ENCODE measurements at places on chromosomes 4 and X.

DNA sequence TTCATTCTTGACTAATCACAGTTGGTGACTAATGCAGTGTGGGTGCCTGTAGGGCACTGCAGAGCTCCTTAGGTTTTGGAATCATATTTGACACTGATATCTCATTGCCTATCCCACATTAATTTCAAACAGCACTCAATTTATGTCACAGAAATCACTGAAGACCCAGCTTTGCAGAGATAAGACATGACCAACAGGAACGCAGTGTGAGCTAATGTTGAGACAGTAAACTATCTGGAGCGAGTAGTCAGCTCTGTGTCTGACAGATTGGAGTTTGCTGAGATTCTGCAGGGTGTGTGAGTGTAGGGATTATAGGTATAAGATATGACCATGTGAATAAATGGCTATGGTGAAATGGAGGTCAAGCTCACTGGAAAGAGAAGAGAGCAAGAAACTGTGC is 1586.1 kb upstream of the AGA start:
- DNase-seq = no peak

DNA sequence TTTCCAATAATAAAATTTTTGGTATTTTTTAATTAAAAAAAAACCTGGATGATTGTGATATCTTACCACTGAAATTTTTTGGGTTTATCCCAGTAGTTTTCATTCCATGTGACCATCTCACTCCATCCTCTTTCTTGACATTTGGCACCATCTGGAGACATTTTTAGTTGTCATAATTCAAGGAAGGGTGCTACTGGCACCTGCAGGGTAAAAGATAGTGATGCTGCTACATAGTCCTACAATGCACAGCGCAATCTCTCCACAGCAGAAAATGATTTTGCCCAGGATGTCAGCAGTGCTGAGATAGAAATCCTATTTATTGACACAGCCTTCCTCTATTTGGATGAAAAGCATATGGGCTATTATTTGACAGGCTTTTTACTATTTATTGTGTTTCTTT is 79.3 kb downstream of the RBPJ start:
- no peak for DNase-seq

- no peak for DNase-seq
These were observed 70.1 kb downstream of the INPP4B start for GRCh38 chr4:142776026-142776425.

DNA sequence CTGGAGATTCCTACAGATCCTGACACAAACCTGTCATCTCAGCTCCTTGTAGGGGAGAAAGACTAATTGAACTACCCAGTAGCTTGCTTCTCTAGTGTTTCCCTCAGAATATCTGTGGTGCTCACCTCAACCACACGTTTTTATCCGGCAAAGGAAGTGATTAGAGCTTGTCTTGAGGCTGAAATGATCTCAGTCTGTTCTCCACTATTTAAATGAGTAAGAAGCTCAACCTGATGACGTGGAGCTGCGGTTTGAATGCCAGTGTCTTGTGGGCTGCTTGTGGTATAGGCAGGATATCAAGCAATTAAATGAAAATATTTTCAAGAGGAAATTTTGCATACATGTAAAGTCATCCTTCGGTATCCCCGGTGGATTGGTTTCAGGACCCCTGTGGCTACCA is 270.2 kb downstream of the TLL1 start:
- DNase-seq = peak; percentile 13

DNA sequence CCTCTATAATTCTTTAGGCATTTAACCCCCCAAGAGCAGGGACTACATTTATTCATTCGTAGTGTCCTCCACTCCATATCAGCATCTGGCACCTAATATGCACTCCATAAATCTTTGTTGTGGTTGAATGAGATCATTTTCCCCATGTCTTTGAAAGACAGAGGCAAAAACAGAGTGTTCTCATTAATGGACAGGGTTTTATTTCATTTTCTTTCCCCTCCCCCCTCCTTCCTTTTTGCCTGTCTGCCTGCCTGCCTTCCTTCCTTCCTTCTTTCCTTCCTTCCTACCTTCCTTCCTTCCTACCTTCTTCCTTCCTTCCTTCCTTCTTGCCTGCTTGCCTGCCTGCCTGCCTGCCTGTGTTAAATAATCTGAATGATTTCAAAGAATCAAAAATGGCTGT is 83.2 kb downstream of the SHROOM3 start:
- DNase-seq = no peak

DNA sequence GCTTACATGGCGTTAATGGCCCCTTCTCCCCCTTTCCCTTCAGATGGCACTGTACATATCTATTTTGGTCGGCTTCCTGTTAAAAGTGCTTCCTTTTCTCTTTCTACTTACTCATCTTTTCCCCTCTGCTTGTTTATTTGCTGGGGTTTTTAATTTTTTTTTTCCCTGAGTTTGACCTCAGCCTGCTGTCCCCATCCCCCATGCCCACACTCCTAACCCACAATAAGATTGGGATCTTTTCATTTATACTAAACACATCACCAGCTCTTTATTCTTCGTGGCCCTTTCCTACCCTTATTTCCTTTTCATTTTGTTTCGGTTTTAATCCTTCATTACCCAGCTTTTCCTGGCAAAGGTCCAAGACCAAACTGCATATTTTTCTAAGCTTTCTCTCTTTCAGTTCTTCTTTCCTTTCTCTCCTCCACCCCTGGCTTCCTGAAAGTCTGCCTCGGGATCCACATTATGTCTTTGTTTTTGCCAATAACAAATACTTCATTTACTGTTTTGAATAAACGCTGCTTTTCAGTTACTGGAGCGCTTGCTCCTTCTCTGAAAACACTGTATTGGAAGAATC is 152.0 kb upstream of the USP9X start:
- peak; percentile 36 for DNase-seq

DNA sequence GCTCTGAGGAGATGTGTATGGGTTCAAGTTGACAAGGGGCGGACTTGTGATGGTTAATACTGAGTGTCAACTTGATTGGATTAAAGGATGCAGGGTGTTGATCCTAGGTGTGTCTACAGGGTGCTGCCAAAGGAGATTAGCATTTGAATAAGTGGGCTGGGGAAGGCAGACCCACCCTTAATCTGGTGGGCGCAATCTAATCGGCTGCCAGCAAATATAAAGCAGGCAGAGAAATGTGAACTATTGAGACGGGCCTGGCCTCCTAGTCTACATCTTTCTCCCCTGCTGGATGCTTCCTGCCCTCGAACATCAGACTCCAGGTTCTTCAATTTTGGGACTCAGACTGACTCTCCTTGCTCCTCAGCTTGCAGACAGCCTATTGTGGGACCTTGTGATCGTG is 26.7 kb upstream of the SMIM10L2A start:
- no peak for DNase-seq

DNA sequence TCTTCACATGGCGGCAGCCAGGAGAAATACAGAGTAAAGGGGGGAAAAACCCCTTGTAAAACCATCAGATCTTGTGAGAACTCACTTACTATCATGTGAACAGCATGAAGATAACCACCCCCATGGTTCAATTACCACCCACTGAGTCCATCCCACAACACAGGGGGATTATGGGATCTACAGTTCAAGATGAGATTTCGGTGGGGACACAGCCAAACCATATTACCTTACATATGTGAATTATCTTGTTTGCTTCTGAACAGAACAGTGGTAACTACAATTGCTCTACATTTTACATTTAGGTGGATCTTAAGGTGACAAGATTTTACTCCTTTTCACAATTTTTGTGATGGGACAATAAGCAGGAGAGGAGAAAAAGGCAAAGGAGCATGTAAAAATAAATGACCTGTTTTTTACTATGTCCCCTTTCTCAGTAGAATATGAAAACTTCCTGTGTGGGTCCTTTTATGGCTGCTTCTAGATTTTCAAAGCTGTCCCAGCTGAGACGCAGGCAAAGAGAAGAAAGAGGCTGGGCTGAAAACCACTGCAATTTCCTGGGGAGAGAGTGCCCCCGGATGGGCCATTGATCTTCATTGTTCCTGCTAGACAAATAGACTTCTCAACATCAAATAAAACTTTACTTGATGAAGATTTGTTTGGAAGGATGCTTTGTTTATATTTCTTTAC is 45.9 kb upstream of the PGM2 start:
- peak; percentile 63 for DNase-seq

DNA sequence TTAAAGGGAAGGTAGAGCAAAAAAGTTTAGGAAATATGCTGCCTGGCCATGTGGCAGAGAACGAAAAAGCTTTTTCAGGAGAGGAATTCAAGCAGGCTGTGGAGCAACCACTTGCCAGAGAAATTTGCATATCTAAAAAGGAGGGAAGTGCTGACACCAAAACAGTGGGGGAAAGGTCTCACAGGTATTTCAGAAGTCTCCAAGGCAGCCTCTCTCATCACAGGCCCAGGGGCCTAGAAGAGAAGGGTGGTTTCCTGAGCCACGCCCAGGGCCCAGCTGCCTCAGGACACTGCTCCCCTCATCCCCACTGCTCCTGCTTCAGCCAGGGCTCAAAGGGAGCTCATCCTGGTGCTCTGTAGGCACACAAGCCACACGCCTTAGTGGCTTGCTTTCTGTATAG is 29.9 kb upstream of the STS start:
- DNase-seq = no peak

DNA sequence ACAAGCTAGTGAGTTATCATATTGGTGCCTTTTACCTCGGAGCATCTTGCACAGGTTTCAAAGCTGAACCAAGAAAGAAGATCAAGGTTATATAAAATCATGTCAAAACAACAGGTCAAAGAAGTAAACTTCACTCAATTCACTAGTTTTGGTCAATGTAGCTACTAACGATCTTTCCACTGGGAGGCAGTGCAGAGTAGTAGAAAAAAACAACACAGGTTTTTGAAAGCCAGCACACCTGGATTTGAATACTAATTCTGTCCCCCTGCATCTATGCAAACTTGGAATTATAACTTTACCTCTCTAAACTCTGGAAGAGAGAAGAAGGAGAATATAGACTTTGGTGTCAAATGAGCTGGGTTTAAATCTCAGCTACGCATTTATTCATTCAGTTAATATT is 266.1 kb downstream of the GRIA3 start:
- DNase-seq = no peak

GRCh38 chr4:1748465-1748995 is 27.2 kb downstream of the TACC3 start:
- DNase-seq = peak; percentile 72

DNA sequence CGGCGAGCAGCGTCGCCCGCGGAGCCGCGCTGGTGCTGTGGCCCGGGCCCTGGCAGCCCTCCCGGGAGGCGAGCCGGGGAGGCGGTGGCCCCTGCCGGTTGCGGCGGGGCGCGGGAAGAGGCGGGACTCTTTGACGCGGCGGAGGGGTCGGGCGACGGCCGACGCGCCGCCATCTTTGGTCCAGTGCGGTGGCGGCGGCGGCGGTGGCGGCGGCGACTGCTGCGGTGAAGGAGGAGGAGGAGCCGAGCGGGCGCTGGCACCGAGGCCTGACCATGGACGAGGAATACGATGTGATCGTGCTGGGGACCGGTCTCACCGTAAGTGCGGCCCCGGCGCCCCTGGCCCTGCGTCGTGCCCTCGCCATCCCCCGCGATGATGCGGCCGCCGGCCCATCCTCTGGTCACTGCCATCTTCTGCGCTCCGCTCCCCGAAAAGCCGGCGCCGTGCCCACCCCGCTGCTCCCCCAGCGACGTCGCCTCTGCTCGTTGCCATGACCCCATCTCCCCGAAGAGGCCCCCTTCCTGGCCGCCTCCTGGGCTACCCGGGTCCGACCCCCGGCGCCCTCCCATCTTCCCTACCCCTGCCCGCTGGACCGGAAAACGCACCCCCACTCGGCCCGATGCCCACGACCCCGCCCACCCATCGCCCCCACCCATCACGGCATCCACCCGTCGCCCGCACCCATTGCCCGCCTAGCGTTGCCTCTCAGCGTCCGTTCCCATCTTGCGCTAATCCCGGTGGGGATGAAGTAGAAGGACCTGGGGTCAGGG is at the start of gene GDI1:
Gene GDI1 (plus strand): TSS at position 172 of the 770 bp plus-strand sequence. CDS start 101 bp downstream, at position 273.
- peak; percentile 71 for DNase-seq

DNA sequence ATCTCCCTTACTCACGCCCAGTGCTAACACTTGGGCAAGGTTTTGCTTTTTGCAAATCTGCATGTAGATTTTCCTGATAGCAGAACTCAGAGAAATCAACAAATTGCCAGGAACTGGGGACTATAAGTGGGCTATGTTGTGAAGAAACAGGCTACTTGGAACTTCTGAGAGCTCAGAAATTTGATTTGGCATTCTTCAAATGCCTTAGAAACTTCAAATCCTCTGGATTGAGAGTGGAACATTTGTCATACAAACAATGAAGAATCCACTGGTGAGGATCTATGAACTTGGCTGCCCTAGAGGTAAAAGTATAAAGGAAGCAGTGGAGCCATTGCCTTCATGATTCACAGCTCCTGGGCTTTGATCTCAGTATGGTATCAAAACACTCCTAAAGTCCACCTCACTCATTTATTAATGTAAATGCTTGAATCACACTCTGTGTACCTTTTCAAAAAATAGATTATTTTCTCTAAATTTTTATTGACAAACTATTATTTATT is 126.0 kb downstream of the GLRA3 start:
- DNase-seq = no peak

DNA sequence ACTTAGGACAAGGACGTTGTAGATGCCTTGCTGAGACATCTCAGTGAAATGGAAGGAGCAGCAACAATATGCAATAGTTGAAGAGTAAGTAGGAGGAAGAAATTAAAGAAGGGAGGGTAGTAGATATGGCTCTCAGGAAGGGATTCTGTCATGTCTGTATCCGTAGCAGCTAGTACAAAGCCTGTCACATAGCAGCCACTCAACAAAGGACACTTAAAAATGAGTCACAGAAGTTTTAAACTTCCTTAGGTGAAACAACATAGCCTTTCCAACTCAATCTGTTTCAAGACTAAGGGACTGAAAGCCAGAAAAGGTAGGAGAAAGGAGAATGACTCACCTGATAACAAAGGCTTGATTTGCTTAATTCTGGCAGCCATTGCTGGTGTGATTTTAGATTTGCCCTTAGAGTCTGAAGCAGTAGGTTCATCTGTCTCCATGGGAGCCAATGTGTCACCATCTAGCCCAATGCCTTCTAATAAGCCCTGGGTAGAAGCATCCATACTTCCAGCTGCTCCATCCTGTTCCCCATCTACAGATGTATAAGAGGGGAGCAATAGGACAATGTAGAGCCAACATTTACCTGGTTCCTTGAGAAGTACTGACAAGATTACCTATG is 86.6 kb downstream of the HUWE1 start:
- DNase-seq = no peak

DNA sequence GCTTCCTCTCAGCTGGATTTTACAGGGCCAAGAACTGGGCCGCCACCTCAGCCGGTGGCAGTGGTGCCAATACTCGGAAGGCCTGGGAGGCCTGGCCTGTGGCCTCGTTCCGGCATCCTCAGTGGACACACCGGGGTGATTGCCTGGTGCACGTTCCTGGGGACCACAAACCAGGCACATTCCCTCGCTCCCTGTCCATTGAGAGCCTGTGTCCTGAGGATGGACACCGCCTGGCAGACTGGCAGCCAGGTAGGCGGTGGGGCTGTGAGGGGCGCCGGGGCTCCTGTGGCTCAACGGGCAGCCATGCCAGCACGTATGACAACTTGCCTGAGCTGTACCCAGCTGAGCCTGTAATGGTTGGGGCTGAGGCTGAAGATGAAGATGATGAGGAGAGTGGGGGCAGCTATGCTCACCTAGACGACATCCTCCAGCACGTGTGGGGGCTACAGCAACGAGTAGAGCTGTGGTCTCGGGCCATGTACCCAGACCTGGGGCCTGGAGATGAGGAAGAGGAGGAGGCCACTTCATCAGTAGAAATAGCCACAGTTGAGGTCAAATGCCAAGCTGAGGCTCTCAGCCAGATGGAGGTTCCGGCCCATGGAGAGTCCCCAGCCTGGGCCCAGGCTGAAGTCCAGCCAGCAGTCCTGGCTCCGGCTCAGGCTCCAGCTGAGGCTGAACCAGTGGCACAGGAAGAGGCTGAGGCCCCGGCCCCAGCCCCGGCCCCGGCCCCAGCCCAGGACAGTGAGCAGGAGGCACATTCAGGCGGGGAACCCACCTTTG is 70.4 kb downstream of the STARD8 start:
- DNase-seq = no peak

Data from CD4-positive, alpha-beta T cell treated with Interleukin-1 beta for 1 hour (primary cell).